Chondrocyte (in vitro differentiated cells): ENCODE measurements at places on chromosomes 5 and 9.
A peak's percentile ranks its signal among the peaks of the same experiment; 100 is the strongest.

DNA sequence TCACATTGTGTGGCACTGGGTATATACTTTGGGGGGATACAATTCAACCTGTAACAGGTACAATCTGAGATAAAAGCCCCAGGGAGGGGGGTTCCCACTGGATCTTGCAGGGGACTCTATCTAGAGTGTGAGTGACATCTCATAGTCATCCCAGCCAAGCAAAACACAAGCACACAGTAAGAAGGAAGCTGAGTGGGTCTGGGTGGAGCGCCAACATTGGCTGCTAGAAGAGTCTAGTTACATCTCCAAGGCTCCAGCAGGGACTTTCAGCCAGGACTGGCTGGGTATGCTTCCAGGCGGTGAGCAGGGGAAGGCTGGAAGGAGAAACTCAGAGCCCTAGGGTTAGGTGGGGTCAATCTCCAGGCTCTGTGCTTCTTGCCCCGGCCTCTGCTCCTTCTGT lies 53.0 kb downstream of the IL31RA start:
- H3K4me1 ChIP-seq = peaks cover 35% of the 10 kb centered on the region
- H3K27me3 ChIP-seq = no peaks in the 10 kb centered on the region
- no peak for DNase-seq
- no peaks in the 10 kb centered on the region for H3K36me3 ChIP-seq
- H3K4me3 ChIP-seq = no peak overlapping the region
- no peak overlapping the region for H3K27ac ChIP-seq

- peak overlapping the region; percentile 85 for H3K4me3 ChIP-seq
- H3K27ac ChIP-seq = no peak overlapping the region
- H3K27me3 ChIP-seq = no peaks in the 10 kb centered on the region
- no peak for DNase-seq
- H3K36me3 ChIP-seq = peaks cover 6% of the 10 kb centered on the region
- H3K4me1 ChIP-seq = peaks cover 29% of the 10 kb centered on the region
Measured at GRCh38 chr9:136437430-136437829, 2.2 kb downstream of the INPP5E start.

- no peaks in the 10 kb centered on the region for H3K4me1 ChIP-seq
- peaks cover 5% of the 10 kb centered on the region for H3K27me3 ChIP-seq
Measured at GRCh38 chr5:110785356-110785755, 46.5 kb downstream of the SLC25A46 start.

- no peaks in the 10 kb centered on the region for H3K27me3 ChIP-seq
- peak overlapping the region; percentile 97 for H3K27ac ChIP-seq
- H3K36me3 ChIP-seq = peaks cover 19% of the 10 kb centered on the region
- peaks cover 89% of the 10 kb centered on the region for H3K4me1 ChIP-seq
- peak overlapping the region; percentile 84 for H3K4me3 ChIP-seq
Measured at GRCh38 chr9:70257991-70258691, 637 bp upstream of the SMC5 start.

- no peak overlapping the region for H3K27ac ChIP-seq
- no peaks in the 10 kb centered on the region for H3K36me3 ChIP-seq
- no peaks in the 10 kb centered on the region for H3K4me1 ChIP-seq
- DNase-seq = no peak
Measured at GRCh38 chr5:2160811-2161210, 278.1 kb upstream of the IRX4 start.

- H3K4me1 ChIP-seq = peaks cover 12% of the 10 kb centered on the region
- DNase-seq = no peak
- no peaks in the 10 kb centered on the region for H3K36me3 ChIP-seq
- H3K4me3 ChIP-seq = no peak overlapping the region
- H3K27ac ChIP-seq = peak overlapping the region; percentile 17
Measured at GRCh38 chr9:110179734-110180133, 28.2 kb downstream of the C9orf152 start.

DNA sequence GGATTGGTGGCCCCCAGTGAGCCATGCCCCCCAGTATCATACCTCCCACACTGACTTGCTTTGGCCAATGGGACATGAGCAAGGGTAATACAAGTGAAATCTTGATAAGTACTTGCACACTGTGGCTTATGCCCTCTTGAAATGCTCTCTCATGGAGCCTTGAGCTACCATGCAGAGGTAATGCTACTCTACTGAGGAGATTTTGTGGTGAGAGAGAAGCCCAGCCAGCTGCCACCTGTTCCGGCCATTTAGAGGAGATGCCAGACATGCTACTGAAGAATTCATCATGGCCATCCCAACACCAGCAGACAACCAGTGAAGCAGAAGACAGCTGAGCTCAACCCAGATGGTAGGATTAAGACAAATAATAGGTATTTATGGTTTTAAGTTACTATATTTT lies 299.5 kb downstream of the MEF2C start:
- no peak overlapping the region for H3K27ac ChIP-seq
- no peaks in the 10 kb centered on the region for H3K27me3 ChIP-seq
- DNase-seq = no peak
- no peaks in the 10 kb centered on the region for H3K4me1 ChIP-seq
